ENCODE measurements at places on chromosomes 16 and 17.

- no peak for DNase-seq
Observed at GRCh38 chr16:3068487-3068886, 3.0 kb downstream of the IL32 start.

GRCh38 chr16:30569746-30570635, 1.5 kb downstream of the ZNF688 start:
- DNase-seq = no peak

GRCh38 chr17:81371910-81372760, 23.1 kb upstream of the BAHCC1 start:
- DNase-seq = no peak

GRCh38 chr17:67068999-67069398, 24.6 kb downstream of the CACNG1 start:
- no peak for DNase-seq

DNA sequence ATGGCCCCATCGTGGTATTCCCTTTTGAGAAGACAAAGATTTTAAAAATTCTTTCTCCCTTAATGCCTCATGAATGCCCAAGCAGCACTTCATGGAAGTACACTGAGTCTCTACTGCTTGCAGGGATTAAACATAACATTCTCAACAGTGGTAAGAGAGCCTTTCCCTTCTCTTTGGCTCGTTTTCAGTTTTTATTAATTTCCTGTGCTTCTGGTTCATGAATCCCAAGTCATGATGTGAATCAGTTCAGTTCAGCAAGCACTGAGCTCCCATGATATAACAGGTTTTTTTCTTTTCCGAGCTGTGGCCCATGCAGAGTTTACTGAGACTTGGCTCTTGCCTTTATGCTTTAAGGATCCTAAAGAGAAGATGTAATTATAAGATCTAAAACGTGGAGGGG, 175.3 kb downstream of the WWOX start:
- DNase-seq = no peak

DNA sequence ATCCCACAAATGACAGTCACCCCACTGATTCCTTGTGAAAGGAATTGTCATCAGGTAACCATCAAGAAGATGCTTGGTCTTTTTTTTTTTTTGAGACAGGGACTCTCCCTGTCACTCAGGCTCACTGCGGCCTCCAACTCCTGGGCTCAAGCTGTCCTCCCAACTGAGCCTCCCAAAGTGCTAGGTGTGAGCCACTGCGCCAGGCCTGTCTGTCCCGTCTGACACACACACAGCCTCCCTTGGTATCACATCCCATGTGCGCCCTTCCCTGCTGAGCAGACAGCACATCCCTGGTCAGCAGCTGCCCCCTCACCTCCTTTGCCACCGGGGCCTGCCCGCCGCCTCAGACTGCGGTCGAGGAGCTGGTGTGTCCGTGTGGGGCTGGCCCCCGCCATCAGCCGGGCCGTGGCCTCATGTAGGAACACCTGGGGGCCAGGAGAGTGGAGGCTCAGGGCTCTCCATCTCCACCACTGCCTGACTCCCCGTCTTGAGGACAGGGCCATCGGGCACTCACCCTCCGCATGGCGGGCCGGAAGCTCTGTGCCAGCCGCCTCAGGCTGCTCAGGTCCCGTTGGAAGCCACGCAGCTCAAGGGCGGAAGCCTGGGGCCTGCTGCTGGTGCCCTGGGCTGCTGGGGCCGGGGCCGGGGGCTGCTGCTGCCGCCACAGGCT, 23.6 kb downstream of the SREBF1 start:
- DNase-seq = no peak

GRCh38 chr16:81384006-81384405, 60.6 kb upstream of the CMIP start:
- no peak for DNase-seq

DNA sequence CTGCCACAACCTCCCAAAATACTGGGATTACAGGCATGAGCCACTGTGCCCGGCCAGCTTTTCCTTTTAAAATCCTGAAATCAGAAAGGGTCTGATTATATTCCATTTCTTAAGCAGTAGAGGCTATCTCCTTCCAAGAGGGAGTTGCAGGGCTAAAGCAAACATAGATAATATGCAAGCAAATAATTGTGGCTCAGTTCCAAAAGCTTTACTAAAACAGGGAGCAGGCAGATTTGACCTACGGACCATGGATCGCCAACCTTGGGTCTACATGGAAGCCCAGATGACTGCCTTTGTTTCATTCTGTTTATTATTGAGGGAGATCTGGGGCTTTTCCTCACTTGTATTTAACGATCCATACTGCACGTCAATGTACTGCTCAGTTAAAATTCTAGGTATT, 38.5 kb downstream of the CLEC3A start:
- DNase-seq = no peak

DNA sequence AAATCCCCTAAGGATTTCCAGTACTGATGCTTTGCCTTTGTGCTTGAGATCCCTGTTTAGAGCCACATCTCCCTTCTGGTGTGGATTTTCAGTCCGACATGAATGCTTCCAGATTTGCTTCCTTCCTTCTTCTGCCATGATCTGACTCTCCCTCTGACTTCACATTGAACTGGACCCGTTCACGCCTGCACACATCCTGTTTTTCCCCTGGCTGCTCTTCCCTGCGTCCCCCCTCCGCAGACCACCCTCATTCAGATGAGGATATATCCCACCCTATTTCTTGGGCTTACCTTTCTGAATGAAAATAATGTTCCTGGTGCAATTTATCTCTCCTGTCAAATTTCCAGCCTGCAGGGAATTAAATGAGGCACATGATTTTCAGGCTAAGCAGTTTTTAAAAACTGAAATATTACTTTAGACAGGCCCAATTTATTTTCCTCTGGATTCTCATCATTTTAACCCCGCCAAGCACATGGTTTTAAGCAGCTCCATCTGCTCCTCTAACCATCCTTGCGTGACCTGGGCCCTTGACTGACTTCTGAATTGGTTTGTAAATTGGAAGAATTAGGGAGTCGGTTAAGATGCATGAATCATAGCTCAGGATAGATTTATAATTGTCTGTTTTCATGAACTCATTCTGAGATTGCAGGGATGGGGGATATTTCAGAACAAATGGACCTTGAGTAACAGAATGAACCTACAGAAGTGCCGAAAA, 59.2 kb downstream of the BMERB1 start:
- DNase-seq = no peak

DNA sequence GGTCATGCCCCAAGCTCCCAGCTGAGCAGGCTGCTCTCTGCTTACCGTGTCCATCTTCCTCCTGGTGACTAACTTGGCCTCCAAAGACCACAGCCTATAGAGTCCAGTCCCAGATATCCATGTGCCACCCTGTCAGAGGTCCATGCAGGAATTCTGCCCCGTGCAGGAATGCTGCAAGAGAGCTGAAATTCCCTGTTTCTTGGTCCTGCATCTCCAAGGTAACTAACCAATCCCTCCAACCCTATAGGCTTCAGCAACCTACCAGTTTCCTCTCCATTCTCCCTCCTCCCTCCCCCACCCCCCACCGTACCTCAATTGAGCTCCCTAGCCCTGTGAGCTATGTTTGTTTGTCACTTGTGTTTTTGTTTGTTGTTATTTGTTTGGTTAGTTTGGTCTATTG, 9.6 kb upstream of the MKS1 start:
- no peak for DNase-seq

GRCh38 chr17:81713556-81714411, 1.7 kb downstream of the SLC25A10 start:
- no peak for DNase-seq

- no peak for DNase-seq
Observed at GRCh38 chr17:50946223-50946890, 80.2 kb upstream of the TOB1 start.

Measured in AG04449 (cell line).